ENCODE measurements at places on chromosomes 7 and 10. TPM values are rescaled to one million over a fixed set of nuclear protein-coding genes. Genes with fewer than 3 reads are reported as not detected.

CARD11 gene
- 3.1 TPM for total RNA-seq

CDNF gene
- total RNA-seq = 0.40 TPM

ATRNL1 gene
- 0.20 TPM for total RNA-seq

PRPS1L1 gene
- not detected for total RNA-seq

MOGAT3 gene
- total RNA-seq = not detected
